ENCODE measurements at places on chromosomes 5 and 9.

GRCh38 chr5:69238760-69239251, 4.1 kb downstream of the CDK7 start:
- H3K4me3 ChIP-seq: no peak overlapping the region
- no peaks in the 10 kb centered on the region for H3K27me3 ChIP-seq

- H3K36me3 ChIP-seq: no peaks in the 10 kb centered on the region
- no peak overlapping the region for H3K4me3 ChIP-seq
- no peaks in the 10 kb centered on the region for H3K27me3 ChIP-seq
- H3K27ac ChIP-seq: no peak overlapping the region
- no peaks in the 10 kb centered on the region for H3K4me1 ChIP-seq
Measured at GRCh38 chr5:144487207-144487606, 316.5 kb downstream of the KCTD16 start.

GRCh38 chr9:128275198-128276007, at the start of gene GOLGA2:
Gene GOLGA2 (minus strand): TSS chr9:128276007. CDS start chr9:128275976, 31 bp downstream.
- H3K36me3 ChIP-seq: peaks cover 15% of the 10 kb centered on the region
- H3K27me3 ChIP-seq: no peaks in the 10 kb centered on the region
- H3K4me1 ChIP-seq: peaks cover 4% of the 10 kb centered on the region
- H3K27ac ChIP-seq: peak within 1 kb of the TSS; percentile 96
- DNase-seq: peak; percentile 71

- peaks cover 13% of the 10 kb centered on the region for H3K4me1 ChIP-seq
- H3K4me3 ChIP-seq: no peak overlapping the region
- peak overlapping the region; percentile 52 for H3K27ac ChIP-seq
- H3K27me3 ChIP-seq: no peaks in the 10 kb centered on the region
- H3K36me3 ChIP-seq: peaks cover 2% of the 10 kb centered on the region
Measured at GRCh38 chr5:16809395-16810207, 126.5 kb downstream of the MYO10 start.

Data from fibroblast of lung (primary cell).